ENCODE measurements at places on chromosomes 6 and 20.

DNA sequence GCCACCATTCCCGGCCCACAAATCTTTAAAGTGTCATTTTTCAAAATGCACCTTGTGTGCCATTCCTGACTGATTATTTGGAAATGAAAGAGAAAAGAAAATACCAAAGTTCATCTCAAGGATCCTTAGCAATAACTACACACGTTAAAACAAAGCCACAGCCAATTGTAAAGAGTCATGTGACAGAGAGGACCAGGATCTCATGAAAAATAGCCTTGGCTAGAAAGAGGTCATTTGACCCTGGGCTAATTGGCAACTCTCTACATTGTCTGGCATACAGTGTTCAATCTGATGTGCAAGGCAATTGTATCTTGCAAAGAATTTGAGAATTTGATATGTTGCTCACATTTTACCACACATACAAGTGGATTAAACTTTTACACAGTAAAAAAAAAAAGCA lies 31.6 kb upstream of the HLA-G start:
- DNase-seq: no peak

GRCh38 chr6:68740828-68741500 lies 105.9 kb downstream of the ADGRB3 start:
- DNase-seq: no peak

GRCh38 chr6:6665555-6666243 lies 77.2 kb downstream of the LY86 start:
- no peak for DNase-seq

GRCh38 chr6:106832766-106833510 lies 141.6 kb downstream of the CD24 start:
- no peak for DNase-seq

DNA sequence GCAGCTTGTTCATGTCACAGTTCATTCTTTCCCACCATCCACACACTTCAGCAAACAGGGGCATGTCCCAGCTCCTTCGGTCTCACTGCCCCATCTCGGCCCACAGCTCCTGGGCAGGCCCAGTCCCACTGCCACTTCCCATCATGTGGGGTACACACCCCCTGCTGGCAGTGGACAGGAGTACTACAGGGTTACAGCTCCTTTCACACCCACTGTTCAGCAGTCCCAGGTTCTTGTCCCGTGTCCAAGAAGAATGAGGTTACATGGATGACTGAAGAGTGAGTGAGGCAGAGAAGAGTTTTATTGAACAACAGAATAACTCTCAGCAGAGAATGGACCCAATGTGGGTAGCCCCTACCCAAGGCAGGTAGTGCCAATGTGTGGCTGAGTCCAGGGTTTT lies 77.8 kb upstream of the SMLR1 start:
- no peak for DNase-seq

- no peak for DNase-seq
Observed at GRCh38 chr20:5923493-5923892, 26.8 kb downstream of the TRMT6 start.

- no peak for DNase-seq
Observed at GRCh38 chr20:8413691-8414090, 281.6 kb downstream of the PLCB1 start.

DNA sequence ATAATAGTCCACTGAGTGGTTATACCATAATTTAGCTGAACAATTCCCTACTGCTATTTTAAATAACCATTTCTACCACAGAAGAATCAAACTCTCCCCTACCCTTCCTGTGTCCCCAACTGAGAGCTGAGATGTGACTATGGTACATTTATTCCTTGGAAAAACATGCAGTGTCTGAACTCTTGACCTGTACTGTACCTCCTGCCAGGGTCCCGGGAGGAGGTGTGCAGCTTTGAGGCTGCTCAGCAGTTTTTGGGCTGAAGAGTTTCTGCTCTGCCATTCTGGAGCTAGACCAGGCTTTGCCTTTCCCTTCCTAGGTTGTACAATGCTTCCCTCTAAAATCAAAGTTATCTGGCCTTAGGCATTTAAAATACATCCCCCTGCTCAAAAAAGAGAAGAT lies 275.1 kb upstream of the SGK1 start:
- no peak for DNase-seq

- no peak for DNase-seq
Observed at GRCh38 chr6:44064089-44064947, 62.9 kb downstream of the MRPL14 start.

GRCh38 chr6:132490024-132490423 lies 22.9 kb downstream of the STX7 start:
- DNase-seq: no peak

- no peak for DNase-seq
Observed at GRCh38 chr6:20313051-20313450, 88.6 kb upstream of the E2F3 start.

DNA sequence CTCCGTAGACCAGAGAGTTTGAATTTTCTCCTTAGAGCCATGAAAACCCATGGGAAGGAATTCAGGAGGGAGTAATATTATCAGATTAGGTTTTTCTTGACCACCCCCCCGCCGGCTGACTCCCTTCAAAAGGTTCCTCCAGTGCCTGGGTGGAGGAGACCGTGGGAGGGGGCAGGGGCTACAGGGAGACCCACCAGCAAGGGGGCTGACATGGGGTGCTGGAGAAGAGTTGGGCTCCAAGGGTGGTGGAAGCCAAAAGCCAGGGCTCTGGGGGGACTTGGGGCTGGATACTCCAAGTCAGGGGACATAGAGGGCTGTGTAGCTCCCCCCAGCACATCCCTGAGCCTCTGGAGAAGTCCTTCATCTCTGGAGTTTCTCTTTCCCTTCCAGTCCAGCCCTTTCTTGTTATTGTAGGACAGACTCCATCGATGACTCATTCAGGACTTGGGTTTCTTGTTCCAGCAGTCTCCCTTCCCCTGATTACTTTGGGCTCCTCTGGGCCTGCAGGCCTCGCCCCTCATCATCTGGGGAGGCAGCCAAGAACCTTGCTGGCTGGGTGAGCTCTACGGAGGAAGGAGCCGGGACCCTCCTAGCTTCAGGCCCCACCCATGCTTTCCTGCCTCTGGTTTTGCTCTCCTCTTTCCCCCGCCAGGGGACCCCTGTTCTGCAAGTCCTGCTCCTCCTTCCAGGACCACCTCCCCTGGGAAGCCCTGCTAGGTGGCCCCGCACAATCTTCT lies 10.5 kb upstream of the KIAA1755 start:
- no peak for DNase-seq

DNA sequence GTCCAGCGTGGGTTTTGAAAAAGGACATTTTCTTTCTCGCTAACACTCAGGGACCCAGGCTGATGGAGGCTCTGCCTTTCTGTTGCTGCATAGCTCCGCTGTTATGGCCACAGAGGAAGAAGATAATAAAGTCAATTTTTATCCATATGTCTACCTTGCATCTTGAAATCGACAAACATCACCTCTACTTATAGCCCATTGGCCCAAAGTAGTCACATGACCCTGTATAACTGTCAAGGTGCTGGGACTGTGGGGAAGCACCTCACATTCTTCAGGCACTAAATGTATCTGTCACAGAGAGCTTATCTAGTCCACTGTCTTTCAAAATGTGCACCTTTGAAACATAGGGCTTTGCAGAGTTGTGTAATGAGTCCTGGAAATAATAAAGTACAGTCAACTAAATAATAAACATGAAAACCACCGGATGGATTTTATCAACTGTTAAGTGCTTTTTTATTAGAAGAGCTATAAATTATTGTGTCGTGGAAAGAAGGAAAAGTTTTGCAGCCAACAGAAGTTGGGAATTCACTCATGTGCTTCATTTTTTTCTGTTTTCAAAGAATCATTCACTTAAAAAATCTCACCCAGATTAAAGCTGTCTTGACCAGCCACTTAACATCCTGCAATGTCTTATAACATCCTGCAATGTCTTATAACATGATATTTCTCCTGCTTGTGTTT lies 47.7 kb upstream of the RCAN2 start:
- no peak for DNase-seq

DNA sequence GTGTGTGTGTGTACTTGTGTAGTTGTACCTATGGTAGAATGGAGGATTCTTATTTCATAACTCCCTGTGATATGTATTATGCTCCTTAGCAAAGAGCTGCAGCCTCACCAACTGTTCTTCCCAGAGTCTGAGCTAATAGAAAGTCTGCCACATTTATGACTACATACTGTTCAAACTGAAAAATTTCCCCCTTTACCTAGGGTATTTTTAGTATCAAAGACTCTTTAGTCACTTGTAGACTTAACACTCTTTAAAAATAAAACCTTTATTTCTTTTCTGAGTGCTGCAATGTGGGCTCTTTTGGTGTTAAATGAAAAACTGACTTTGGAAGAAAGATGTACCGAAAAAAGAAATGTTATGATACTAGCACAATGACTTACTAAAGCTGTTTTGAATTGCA lies 39.6 kb upstream of the HS3ST5 start:
- DNase-seq: no peak

DNA sequence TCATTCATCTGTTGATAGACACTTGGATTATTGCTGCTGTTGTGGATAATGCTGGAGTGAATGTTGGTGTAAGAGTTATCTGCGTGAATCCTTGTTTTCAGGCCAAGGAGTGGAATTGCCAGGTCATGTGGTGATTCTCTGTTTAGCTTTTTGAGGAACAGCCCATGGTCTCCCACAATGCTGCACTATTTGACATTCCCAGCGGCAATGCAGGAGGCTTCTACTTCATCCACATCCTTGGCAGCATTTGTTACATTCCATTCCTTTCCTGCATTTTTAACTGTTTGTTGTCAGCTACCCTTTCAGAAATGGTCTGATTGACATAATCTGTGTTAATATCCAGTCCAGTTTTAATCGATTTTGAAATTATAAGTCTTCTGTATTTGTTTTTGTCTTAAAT lies 51.7 kb upstream of the CLDN20 start:
- DNase-seq: no peak

- DNase-seq: no peak
Observed at GRCh38 chr6:33693186-33694105, 18.1 kb downstream of the UQCC2 start.

GRCh38 chr6:160979061-160979708 lies 12.4 kb upstream of the MAP3K4 start:
- no peak for DNase-seq
